ENCODE measurements at places on chromosomes 13 and 19.

- no peak for DNase-seq
These were observed 77.3 kb upstream of the KL start for GRCh38 chr13:32938907-32939306.

DNA sequence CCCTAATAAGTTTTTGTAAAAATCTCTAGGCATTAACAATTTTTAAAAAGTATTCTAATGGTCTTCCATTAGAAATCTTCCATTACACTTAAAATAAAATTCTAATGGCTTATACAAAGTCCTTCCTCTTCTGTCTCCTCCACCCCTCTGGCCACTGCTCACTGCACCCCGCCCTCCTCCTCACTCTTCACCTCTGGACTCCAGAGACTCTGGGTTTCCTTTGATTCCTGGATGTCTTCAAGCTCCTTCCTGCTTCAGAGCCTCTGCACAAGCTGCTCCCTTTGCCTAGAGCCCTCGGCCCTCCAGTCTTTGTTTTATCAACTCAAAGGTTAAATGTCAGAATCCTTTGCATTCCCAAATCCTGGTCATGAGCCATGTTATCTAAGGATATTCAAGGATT is 20.8 kb downstream of the TNFSF14 start:
- no peak for DNase-seq

- no peak for DNase-seq
These were observed 8.2 kb downstream of the FXYD5 start for GRCh38 chr19:35162471-35163326.

DNA sequence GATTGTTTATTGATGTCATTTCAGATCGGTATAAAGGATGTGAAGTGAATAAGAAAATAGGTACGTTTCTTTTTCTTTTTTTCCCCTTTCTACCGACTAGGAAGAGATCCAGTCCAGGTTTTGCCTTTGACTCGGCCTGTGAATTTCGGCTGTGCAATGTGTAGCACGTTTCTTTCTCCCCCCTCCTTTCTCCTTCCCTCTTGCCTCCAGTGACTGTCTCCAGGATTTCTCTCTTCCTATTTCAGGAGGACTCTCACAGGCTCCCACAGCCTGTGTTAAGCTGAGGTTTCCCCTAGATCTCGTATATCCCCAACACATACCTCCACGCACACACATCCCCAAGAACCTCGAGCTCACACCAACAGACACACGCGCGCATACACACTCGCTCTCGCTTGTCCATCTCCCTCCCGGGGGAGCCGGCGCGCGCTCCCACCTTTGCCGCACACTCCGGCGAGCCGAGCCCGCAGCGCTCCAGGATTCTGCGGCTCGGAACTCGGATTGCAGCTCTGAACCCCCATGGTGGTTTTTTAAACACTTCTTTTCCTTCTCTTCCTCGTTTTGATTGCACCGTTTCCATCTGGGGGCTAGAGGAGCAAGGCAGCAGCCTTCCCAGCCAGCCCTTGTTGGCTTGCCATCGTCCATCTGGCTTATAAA is at the start of gene GPC6:
Gene GPC6 (plus strand): TSS at position 185 of the 657 bp plus-strand sequence.
- DNase-seq = no peak

DNA sequence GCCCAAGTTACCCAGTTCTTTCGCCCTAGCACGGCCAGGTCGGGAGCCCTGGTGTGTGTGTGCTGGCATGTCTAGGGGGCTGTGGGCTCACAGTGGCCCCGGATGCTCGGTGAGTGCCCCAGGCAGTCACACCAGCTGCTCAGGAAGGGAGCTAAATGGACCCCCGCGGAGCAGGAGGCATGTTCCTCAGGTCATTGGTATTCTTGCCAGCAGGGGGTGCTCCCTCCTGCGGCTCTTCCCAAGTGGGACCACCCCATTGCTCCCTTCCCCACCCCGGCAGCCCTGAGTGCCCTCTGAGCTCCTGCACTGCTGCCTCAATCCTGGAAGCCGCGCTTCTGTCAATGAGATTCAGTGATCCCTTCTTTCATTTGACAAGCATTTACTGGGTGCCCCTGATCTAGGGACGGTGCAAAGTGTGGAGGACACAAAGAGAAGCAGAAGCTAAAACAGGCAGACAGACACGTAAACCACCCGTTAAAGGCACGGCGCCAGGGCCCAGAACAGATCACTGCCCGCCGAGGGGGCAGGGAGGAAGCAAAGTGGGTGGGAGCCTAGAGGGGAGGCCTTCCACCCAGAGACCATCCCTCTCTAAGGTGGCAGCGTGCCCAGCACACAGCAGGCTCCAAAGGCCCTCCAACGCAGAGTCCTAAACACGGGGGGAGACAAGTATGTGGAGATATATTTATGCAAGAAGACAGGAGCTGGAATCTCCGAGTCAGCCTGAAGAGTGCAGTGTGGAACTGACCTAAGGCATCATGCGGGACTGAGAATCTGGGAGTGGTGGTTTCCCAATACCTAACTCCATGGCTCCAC is 5.2 kb upstream of the ADPRHL1 start:
- DNase-seq = no peak

DNA sequence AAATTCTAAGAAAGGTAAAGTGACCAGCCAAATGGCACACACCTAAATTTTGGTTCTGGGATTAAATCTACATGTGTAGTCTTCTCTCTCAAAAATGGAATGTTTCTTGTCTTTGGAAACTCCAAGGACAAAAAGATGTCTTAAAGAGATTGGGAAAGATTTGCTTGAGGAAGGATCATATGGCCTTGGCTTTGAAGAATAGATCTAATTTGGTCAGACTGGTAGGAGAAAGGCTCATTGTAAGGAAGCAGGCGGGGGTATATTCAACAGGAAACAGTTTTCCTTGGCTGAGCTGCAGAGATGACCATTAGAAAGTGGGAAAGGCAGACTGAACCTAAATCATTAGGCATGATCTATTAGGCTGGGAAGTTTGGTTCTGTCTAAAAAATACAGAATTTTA is 365.3 kb downstream of the DCT start:
- no peak for DNase-seq

DNA sequence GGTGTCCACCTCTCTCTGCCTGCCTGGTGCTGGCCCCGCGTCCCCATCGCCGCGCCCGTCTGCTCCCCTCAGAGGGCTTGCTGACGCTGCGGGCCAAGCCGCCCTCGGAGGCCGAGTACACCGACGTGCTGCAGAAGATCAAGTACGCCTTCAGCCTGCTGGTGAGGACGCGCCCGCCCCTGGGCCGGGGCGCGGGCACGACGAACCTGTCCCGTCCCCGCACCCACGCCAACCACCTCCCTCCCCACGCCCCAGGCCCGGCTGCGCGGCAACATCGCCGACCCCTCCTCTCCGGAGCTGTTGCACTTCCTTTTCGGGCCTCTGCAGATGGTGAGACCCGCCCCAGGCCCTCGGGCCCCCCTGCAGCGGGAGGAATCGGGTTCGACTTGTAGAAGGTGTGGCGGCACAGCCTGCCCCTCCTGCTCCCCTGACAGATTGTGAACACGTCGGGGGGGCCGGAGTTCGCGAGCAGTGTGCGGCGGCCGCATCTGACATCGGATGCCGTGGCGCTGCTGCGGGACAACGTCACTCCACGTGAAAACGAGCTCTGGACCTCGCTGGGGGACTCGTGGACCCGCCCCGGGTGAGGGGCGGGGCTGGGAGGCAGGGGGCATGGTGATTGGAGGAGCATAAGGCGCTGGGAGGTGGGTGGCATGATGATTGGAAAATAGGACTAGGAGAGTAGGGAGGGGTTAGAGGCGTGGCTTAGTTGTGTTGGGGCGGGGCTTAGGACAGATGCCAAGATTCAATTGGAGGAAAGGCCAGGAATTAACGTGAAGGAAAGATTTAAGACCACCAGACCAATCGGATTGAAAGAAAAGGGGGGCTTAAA is 6.6 kb downstream of the EPS8L1 start:
- no peak for DNase-seq

GRCh38 chr13:30413842-30414241 is 8.5 kb upstream of the UBE2L5 start:
- DNase-seq = no peak

GRCh38 chr13:94968040-94968756 is 255.9 kb upstream of the SOX21 start:
- DNase-seq = no peak

- DNase-seq = no peak
These were observed 12.1 kb upstream of the ZNF254 start for GRCh38 chr19:24074720-24075454.

DNA sequence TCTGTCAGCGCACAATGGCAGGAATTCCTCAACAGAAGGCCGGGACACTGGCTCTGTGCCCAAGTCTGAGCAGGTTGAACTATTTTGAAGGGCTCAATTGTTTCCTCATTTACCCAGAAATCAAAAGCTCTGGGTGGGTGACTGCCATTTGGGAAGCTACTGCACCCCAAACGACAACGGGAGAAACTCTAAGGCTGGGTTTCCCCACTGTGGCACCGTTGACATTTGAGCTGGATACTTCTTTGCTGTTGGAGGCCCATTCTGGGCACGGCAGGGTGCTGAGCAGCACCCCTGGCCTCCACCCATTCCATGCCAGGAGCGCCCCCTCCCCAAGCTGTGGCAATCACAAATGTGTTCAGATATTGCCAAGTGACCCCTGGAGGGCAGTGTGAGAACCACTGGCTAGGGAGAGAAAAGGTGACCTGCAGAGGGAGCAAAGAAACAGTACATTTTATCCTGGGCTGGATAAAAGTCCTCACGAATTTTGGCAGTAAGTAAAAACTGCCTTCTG is 62.5 kb downstream of the RFX2 start:
- no peak for DNase-seq
